ENCODE measurements at places on chromosomes 4 and X. TPM values are rescaled to one million over a fixed set of nuclear protein-coding genes. Genes with fewer than 3 reads are reported as not detected.
A peak's percentile ranks its signal among the peaks of the same experiment; 100 is the strongest.

GRCh38 chrX:152445926-152446325, 5.2 kb downstream of the GABRA3 start:
- no peak for DNase-seq

DNA sequence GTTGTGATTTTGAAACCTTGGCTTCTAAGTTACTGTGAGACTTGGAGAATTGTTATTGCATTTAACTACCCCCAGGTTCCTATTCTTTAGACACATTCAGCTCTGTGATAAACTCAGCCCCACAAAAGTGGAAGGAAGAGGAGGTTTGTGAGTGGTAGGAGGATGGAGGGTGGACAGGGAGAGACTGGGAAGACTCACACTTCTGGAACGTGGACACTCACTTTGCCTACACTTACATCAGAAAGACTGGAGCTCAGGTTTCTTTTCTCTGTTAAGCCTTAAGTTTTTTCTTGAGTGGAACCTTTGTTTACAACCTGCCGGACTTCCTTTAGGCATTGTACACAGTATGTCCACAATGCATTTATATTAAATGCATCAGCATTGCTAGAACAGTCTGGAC, 99.0 kb downstream of the AREG start:
- no peak for DNase-seq

DNA sequence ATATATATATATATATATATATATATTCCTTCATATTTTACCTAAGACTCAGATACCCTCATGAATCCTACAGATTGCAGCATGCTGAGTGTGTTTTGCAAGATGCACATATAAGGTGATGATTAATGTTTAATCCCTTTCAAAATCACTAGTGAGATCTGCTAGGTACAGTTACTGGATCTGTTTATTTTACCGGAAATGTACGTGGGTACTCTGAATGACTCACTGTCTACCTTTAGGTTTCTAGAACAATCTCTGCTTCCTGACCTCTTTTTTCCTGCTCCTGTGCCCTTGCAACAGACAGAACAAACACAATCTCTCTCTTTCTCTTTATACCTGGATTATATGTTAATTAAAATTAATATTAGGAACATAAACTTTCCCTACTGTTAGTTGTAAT, 379.6 kb downstream of the FAM133A start:
- DNase-seq = no peak

GRCh38 chrX:119692191-119693039, 553 bp downstream of the SEPTIN6 start:
- DNase-seq = no peak

DNA sequence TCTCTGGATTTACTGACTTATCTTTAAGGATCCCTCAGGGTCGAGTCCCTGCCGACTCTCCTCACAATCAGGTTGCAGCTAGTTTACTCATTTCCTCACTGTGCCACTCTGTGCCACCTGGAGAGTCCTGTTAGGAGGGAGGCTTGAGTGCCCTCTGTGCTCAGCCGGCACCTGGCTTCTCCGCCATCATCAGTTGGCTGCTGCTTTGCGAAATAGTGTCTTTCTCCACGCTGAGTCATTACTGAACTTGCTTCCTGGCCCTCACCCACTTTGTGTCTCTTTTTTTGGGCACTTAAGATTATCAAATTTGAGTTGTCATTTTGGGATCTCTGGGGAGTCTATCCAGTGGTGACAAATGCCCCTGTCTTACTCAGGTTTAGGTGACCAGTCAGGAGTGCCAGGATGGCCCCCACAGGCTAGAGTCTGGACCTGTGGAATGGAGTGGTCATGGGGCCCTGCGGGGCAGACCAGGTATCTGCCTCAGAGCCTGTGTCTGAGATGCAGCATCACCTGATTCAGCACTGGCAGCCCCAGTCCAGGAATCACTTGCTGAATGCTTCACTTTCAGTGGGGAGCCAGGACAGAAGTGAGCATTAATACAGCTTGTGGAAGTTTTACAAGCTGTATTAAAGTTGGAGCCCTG, 37.7 kb downstream of the JADE1 start:
- DNase-seq = no peak

DNA sequence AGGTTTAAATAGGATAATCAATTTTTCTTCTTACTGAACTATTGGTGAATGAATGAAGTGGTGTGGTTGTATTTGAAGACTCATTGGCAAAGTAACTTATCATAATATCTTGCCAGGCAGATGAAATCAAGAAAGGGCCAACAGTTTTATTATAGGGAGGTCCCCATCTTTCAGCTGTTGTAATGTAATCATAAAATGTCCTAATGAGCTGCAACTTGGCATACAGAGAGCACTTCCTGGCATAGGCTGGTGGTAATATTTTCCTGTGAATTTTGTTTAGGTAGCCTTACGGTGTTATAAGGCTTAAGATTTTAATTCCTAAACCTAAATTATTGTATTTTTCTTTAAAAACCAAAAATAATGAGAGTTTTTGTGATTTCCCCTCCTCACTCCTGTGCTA, 17.5 kb downstream of the FHIP1A start:
- no peak for DNase-seq

DNA sequence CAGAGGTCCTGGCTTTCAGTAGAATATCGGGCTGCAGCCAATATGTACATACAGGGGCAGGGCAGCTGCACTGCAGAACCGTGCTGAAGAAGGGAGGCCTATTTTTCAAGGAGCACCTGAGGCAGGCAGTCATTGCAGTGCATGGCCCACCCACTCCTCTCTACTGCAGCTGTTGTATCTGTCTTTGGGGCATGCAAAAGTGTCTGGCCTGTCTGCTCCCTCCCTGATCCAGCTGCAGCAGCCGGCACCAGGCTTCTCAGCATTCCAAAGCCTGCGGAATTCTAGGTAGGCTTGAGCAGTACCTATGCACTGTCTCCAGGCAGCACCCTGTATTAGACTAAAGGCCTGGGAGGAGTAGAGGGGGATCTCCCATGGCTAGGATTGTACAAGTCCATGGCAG, 415.2 kb upstream of the MAGEB16 start:
- no peak for DNase-seq

- DNase-seq = no peak
Measured at GRCh38 chr4:12375805-12376204, 947.1 kb upstream of the HS3ST1 start.

DNA sequence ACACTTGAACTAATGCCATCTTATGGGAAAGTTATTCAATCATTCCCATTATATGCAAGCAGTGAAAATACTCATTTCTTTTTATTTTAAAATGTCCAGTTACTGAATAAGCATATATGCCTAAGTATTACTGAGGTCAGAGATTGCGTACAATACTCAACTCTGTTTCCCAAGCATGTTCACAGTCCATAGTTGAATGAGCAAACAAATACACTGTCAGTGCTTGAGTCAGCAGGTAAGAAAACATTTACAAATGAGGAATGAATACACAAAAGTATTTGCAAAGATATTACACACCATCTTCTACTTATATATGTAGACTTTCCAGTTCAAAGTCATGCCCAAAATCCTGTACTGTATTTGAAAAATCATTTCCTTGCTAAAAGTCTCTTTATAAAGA, 74.1 kb downstream of the TSPAN5 start:
- DNase-seq = no peak

DNA sequence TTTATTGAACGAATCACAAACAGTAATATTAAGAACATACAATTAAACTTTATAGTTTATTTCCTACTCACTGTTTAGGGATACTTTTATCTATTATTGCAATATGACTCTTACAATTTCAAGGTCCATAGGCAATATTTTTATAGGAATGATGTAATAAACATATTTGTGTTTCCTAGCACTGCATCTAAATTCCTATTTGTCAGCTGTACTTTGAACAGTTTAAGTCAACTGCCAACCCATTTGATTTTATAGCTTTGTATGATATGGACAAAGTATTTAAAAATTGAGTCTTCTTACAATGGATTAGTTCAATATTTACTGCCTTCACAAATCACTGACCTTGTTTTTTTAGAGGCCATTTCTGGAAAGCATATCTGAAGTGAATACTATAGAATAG, 199.3 kb downstream of the PCDH7 start:
- no peak for DNase-seq

- no peak for DNase-seq
Measured at GRCh38 chr4:54063229-54063628, 1.2 kb downstream of the CHIC2 start.

DNA sequence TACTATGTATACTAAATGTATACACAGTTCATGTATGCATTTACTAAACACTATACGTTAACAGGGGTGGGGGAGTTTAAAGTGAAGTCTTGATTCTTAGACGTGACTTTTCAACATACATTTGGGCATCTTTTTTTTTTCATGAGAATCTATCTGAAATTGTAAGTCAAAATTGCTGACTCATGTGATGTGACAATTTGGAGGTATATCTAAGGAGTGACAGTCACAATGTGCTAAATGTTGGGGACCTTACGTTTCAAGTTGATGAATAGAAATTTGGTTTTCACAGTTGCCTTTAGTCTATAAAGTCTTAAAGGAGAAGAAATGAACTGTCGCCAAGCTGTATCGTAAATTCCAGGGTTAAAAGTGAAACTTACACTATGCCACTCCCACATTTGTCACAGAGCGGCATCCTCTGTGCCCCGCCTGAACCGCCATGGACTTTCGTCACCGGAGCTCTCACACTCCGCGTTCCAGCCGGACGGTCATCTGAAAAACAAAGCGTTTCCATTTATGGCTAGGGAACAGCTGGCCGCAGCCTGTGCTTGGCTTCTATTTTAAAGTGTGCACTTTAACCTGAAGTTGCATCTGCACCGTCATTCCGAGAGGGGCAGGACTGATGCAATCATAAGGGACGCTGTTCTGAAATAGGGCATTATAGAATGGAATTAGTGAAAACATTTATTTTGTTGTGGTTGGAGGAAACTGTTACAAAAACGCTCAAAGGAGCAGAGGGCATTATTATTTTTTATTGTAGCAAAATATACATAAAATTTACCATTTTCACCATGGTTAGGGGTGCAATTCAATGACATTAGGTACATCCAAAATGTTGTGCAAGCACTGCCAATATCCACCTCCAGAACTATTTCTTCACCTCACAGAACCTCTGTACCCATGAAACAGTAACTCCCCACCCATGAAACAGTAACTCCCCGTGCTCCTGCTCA, 30.9 kb downstream of the PDLIM3 start:
- DNase-seq = peak; percentile 74

DNA sequence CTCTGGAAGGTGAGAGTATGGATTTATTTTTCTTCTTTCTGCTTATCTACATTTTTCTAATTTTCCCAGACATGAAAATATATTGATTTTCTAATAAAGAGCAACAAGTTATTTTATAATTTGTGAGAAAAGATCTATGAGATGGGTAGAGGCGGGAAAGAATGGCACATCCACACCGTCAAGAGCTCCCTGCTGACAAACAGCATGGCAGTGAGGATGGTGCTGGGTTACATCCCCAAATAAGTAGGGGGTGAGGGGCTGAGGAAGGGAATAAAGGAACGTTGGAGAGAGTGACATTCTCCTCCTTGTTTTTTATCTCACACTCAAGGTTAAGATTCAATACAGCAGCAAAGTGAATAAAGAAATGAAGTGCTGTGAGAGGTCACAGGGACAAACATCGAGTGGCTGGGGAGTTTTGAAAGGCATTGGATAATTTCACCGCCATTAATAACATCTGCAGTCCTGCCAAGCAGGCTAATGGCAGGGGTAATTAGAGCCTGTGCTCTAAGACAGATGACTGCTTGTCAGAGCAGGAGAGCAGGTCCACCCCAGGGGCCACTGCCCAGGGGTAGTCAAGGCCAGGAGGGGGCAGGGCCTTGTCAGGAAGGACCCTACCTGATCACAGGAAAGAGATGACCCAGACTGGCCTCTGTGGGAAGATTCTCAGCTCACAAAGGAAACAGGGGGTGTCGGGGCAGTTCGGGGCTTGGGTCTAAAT, 323.8 kb downstream of the FBXW7 start:
- no peak for DNase-seq

DNA sequence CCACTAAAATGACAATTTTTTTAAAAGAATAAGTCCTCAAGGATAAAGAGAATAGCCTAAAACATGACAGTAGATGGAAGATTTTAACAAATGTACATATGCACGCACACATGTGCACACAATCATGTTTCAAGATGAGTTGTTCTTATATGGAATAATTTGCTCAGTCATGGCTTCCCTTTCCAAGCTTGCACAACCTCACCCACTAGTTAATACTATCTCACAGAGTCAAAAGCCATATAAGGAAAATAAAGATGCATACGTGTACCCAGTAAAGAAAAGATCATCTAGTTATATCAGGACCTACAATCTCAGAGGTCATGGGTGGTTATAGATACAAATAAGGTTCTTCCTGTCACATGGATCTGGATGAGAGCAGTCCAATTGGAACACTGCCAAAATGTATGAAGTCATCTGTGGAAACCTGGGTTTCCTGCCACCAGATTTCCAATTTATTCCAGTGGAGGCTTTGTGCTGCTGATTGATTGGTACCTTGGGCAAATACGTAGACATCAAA, 56.1 kb downstream of the FAM13A start:
- no peak for DNase-seq

DNA sequence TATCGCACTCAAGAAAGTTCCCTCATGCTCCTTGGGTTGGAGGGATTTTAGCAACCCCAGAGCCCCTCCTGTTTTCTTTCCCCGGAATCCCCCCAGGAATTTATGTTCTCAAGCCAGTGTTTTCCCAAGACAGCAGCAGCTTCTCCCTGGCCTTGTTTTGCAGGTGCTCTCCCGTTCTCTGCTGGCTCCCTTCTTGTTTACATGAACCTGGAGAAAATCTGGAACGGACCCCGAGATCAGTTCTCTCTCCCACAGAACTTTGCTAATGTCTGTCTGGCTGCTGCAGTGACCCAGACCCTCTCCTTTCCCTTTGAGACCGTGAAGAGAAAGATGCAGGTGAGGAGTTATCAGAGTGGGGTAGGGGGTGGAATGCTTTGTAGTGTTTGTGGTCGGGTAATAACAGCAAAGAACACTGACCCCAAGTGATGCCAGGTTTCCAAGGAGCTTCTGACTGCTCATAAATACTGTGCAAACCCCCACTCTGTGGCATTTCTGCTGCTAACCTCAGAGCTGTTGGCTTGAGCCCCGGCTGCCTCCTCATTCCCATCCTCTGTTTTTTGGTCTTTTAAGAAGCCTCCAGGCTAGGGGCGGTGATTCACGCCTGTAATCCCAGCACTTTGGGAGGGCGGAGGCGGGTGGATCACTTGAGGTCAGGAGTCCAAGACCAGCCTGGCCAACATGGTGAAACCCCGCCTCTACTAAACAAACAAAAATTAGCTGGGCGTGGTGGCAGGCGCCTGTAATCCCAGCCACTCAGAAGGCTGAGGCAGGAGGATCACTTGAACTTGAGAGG, 11.1 kb downstream of the SLC25A43 start:
- peak; percentile 49 for DNase-seq

The ENPEP gene
- total RNA-seq = 4.5 TPM

The ESX1 gene
- not detected for total RNA-seq

The EGFL6 gene
- total RNA-seq = not detected

The KLHL13 gene
- 4.2 TPM for total RNA-seq

The ZFP42 gene
- 0.12 TPM for total RNA-seq

The MTNR1A gene
- total RNA-seq = 0.84 TPM

The TCEANC gene
- 1.2 TPM for total RNA-seq
